ENCODE measurements at places on chromosomes 16 and 17.

DNA sequence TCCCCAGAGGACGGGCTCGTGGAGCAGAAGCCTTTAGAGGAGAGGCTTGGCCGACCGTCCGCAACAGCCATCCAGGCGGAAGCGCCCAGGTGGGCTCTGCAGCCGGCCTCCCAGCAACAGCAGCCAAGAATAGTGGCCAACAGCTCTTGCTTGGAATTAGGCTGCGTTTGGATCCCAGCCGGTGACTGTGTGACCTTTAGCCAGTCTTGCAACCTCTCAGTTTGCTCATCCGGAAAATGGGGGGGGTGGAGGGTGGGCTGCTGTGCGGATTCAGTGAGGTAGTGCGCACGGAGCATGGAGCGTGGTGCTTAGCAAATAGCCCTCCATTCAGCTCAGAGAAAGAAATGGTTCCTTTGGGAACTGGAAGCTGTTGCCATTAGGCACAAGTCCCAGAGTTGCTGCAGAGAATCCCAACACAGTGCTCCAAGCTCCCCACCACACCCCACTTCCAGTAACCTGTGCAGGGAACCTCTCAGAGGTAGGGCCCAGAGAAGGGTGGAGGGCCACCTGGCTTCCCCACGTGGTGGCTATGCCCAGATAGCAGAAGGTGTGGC is 46.7 kb downstream of the RTN4RL1 start:
- DNase-seq, result peak; percentile 41

GRCh38 chr16:66260522-66261254 is 105.8 kb upstream of the CDH5 start:
- DNase-seq, result no peak

GRCh38 chr16:69814078-69814477 is 51.9 kb downstream of the WWP2 start:
- no peak for DNase-seq

DNA sequence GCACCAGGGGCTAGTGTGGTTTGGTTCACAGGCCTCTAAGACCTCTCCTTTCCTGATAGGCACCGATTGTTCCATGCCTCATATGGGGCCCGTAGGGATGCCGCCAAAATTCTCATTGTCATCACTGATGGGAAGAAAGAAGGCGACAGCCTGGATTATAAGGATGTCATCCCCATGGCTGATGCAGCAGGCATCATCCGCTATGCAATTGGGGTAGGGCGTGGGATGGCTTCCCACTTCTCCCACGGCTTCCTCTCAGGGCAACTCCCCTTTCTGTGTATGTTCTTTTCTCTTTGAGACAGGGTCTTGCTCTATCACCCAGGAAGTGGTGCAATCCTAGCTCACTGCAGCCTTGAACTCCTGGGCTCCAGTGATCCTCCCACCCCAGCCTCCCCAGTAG is 5.3 kb downstream of the ITGAX start:
- no peak for DNase-seq

DNA sequence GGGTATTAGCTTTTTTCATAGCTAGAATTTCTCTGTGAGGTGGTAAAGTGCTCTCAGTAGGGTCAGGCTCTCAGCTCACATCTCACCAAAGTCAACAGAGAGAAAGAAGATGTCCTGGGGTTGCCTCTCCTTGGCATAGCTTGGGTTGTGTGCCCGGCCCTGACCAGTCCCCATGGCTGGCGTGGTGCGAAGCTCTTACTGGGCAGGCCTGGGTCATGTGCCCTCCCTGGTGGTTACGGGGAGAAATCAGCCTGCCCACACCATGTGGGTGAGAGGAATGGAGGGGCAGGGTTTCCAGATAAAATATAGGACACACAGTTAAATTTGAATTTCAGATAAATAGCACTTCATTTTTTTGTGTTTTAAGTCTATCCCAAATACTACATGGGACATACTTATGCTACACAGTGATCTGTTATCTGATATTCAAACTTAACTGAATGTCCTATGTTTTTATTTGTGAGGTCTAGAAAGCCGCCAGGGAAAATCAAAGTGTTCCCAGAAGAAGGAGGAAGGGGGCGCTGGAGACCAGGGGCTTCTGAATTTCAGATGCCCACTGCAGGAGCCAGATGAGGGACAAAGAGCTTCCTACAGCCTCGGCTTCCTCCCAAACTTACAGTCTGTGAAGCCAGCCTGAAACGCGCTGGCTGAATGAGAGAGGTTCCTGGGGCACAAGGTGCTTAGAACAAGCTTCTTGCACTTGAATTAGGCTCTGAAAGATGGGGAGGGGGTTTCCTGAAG is 45.4 kb downstream of the NKD1 start:
- DNase-seq, result peak; percentile 51

DNA sequence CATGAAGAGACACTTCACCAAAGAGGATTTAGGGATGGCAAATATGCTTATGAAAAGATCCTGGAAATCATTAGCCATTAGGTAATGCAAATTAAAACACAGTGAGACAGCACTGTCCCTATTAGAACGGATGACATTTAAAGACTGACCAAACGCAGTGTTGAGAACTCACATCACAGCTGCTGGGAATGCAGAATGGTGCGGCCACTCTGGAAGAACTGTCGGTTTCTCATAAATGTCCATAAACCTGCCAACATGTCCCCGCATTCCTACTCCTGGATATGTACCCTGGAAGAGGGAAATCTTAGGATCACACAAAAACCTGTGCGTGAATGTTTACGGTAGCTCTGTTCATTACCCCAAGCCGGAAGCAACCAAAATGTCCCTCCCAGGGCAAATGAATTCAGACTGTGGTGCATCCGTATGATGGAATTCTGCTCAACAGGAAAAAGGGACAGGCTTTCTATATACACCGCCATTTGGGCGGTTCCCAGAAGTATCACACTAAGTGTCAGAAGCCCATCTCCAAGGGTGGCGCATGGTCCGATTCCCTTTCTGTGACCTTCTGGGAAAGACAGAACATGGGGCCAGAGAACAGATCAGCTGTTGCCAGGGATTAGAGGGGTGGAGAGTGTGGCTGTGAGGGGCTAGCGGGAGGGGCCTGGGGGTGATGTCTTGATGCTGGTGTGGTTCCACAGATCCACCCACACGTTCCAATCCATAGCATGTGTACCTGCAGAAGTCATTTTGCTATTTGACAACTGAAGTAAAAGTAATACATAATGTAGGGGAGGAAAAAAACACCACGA is 197.2 kb upstream of the CHMP6 start:
- DNase-seq, result no peak

DNA sequence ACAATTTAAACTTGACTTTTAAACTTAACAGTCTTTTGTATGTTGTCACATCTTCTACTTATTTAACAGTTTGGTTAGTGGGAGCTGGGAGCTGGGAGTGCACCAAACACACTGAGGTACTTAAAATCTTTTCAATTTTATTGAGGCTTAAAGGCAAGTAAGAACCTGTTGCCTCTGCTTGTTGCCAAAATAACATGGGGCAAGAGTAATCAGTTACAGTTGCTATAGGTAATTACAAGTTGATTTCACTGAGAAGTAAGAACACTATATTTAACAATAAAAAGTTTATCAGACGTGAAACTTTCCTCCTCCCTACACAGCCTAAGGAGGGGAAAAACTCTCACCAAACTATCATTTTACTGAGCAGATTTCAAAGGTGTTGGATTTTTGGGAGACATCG is 135.2 kb downstream of the FTO start:
- DNase-seq, result no peak

DNA sequence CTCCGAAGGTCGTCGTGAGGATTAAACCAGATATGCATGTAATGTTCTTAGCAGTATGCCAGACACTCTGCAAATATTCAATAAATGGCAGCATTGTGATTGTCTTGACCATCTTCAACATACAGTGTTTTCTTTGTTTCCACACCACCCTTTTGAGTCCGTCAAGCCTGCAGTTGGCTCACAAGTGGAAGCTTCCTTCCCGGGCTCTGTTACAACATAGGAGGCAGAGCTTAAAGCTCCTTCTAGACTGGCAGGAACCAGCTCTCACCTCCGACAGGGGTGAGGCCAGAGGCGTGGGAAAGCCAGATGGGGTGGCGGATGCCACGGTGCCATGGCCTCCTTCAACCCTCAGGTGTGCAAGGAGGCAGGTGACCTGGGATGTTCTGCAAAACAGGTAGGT is 138.3 kb downstream of the FOXL1 start:
- DNase-seq, result no peak

DNA sequence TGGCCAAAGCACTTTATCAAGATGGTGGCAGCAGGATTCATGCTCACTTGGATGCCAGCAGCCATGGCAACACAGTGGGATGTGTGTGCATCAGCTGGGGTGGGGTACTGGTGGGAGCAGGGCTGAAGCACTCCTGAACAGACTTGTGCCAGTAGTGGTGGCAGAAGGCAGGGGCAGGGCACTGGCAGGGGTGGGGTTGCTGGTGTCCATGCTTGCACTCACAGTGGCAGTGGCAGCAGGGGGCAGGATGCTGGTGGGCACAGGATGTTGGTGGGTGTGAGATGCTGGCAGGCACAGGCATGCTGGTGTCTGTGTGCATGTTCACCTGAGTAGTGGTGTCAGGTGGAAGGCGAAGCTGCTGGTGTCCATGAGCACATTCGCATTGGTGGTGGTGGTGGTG is 161.0 kb upstream of the PMFBP1 start:
- DNase-seq, result no peak

- no peak for DNase-seq
These were observed 36.3 kb downstream of the SPECC1 start for GRCh38 chr17:20045476-20045875.

GRCh38 chr16:67304020-67304419 is 22.5 kb downstream of the KCTD19 start:
- no peak for DNase-seq
